ENCODE measurements at places on chromosomes 7 and 10. TPM values are rescaled to one million over a fixed set of nuclear protein-coding genes. Genes with fewer than 3 reads are reported as not detected.

The OR2A42 gene
- 0.11 TPM for total RNA-seq

The TDRD1 gene
- 1.1 TPM for total RNA-seq

The GPR15LG gene
- total RNA-seq = not detected

- DNase-seq = peak; percentile 55
These were observed 94.9 kb downstream of the CHST15 start for GRCh38 chr10:123998197-123999141.

DNA sequence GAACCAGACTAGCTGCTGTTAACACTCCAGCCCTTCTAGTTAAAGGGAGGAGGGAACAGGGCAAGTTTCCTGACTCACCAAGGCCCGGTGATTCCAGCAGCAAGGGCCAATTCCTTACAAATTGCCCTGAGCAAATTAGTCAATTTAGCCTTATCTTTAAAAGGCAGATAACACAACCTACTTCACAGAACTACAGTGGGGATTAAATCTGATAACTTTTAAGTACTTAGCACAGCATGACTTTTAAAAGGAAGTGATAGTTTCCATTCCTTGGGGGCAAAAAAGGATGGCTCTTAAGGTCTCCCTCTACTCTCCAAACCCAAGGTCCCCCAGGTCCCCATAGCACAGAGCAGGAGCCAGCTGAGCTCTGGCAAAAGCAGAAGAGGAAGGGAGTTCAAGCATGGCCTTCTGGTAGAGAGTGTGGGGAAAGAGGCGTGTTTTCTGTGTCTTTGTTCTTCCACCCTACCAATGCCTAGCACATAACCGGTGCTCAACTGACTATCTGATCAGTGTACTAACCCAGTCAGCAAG, 4.0 kb downstream of the CDCA7L start:
- DNase-seq = no peak

DNA sequence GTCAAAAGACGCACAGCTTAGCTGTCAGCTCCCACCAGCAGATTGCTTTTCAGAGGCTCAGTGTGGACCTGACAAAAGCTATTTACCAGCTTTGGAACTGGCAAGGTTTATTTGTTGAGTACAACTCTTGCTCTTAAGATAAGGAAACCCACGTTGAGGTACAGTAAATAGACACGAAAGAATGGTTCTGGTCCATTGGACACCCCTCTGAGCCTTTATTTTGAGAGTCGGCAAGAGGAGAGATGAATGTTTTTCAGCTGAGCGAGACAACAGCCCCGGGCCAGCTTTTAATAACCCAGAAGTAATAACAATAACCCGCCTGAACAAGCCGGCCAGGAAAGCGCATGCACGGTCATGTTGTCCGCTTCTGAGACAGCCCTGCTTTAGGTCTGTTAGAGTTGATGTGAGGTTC, 49.0 kb downstream of the WNT2 start:
- DNase-seq = no peak

DNA sequence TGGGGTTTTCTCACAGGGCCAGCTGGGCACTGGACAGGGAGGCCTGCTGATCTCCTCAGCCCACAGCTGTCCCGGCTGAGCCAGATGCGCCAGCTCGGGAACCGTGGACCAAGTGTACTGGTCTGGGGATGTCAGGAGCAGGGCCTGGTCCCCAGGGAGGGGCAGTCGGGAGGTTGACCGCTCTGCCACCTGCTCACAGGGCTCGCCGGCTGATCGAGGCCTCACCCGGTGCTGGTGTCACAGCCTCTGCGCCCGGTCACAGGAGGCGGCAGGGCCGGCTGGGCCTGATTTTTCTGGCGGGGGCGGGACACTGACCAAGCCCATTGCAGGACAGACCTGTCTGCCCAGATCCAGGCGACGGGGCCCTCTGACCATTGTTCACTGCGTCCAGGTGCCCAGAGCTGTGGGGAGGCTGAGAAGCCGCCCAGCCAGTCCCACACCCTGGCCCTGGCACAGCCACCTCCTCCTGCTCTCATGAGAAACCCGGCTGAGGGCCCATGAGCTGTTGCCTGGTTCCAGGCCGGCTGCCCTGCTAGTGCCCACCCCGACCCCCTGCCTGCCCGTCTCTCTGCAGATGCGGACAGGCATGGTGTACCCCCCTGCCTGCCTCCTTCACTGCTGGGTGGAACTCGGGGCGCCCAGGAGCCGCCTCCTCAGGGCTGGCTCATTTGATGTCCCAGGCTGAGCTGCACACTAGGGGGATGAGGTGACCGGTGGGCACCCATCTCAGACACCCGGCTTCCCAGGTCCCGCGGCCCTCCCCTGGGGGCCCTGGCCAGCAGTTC, 3.0 kb upstream of the TMEM184A start:
- DNase-seq = no peak

Measured in right atrium auricular region (tissue), 2 donors.